Stomach (tissue), 19 donors: ENCODE measurements at places on chromosomes 6 and 20. TPM values are rescaled to one million over a fixed set of nuclear protein-coding genes. Genes with fewer than 3 reads are reported as not detected.

DNA sequence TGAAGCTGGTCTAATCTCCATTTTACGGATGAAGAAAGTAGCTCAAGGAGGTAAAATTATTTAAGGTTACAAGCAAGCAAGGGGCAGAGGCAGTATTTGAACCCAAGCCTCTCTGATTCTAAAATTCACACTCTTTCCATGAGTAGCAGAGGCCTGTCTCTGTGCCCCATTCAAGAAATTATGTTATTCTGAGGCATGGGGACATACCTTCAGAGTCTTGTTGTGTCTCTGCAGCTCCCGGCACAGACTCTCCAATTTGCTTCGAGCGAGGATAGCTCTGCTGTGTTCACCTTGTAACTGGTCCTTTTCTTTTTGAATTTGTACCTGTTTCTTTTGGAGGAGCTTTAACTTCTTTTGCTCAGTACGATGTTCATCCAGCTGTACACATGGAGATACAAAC, 21.5 kb downstream of the TXLNB start:
- no peak overlapping the region for H3K27ac ChIP-seq
- H3K4me3 ChIP-seq, result no peak overlapping the region
- H3K36me3 ChIP-seq, result no peaks in the 10 kb centered on the region

- H3K4me1 ChIP-seq, result peaks cover 7% of the 10 kb centered on the region
- H3K27me3 ChIP-seq, result no peaks in the 10 kb centered on the region
- no peak for DNase-seq
These were observed 76.2 kb downstream of the ATXN1 start for GRCh38 chr6:16684896-16685554.

Gene NKX2-2
- total RNA-seq, result 2.2 TPM

Gene RUNX2
- not detected for total RNA-seq

Gene COL9A1
- not detected for total RNA-seq
